CMK (cell line): ENCODE measurements at places on chromosomes 1 and 21.

- no peak for DNase-seq
Observed at GRCh38 chr1:172776071-172776470, 117.2 kb downstream of the FASLG start.

DNA sequence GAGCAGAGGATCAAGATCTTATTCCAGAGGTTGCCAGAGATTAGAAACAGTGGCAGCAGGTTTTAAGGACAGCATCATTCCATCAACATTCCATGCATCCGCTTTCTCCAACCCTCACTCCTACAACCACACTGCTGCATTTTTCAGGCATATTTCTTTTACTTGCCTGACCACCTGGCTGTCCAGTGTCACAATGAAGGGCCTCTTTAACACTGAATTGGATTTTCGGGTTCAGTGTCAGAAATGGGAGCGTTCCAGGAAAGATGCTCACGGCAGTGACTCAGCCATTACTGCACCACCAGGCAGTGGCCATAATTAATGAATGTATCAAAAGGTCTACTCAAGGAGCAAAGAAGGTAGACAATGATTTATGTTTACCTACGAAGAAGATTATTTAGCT, 200.4 kb upstream of the ESRRG start:
- no peak for DNase-seq

- no peak for DNase-seq
Observed at GRCh38 chr1:42130061-42130660, 23.0 kb upstream of the GUCA2B start.

DNA sequence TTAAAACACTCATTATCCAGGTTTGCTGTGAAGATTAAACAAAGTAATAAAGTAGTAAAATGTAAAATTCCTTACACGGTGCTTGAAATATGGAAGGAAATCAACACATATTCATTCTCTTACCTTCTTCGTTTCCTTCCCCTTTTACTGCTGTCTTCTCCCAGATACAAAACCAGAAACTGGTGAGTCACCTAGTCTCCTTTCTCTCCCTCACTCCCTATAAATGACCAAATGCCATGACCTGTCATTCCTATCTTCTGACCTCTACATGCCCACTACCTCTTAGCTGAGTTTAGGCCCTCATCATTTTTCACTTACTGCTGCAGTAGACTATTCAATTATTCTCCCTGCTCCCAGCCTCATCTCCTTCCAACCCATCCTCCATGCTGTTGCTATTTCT, 4.3 kb upstream of the NR1I3 start:
- DNase-seq = no peak

- DNase-seq = no peak
Observed at GRCh38 chr1:69728206-69728605, 160.5 kb downstream of the LRRC7 start.

GRCh38 chr1:1603671-1604373, 3.9 kb upstream of the FNDC10 start:
- DNase-seq = no peak

GRCh38 chr1:185732951-185733350, 1.2 kb upstream of the HMCN1 start:
- DNase-seq = no peak

GRCh38 chr1:97759078-97759477, 161.8 kb downstream of the DPYD start:
- DNase-seq = no peak

GRCh38 chr1:79362470-79362869, 355.9 kb upstream of the ADGRL4 start:
- no peak for DNase-seq

- no peak for DNase-seq
Observed at GRCh38 chr1:36769886-36770830, 264.2 kb downstream of the GRIK3 start.

- DNase-seq = no peak
Observed at GRCh38 chr21:31284797-31285397, 59.2 kb downstream of the TIAM1 start.

DNA sequence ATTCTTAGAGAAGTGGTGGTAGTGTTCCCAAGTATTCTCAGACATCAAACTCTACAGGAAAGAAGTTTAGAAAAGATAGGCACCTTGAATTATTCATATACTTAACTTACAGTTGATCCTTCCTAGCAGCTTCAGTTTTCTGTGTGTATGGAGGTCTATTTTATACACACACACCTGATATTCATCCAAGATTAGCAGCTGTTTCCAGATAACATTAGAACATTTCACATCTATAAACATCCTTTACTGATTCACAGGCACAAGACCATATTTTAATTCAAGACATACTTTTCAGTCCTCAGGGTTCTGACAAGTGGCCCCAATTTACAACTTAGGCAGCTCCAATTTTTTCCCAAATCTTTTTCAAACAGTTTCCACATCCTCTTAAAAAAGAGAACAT, 287.8 kb upstream of the USP25 start:
- no peak for DNase-seq

- no peak for DNase-seq
Observed at GRCh38 chr1:76868154-76868882, 1.0 kb downstream of the ST6GALNAC5 start.

DNA sequence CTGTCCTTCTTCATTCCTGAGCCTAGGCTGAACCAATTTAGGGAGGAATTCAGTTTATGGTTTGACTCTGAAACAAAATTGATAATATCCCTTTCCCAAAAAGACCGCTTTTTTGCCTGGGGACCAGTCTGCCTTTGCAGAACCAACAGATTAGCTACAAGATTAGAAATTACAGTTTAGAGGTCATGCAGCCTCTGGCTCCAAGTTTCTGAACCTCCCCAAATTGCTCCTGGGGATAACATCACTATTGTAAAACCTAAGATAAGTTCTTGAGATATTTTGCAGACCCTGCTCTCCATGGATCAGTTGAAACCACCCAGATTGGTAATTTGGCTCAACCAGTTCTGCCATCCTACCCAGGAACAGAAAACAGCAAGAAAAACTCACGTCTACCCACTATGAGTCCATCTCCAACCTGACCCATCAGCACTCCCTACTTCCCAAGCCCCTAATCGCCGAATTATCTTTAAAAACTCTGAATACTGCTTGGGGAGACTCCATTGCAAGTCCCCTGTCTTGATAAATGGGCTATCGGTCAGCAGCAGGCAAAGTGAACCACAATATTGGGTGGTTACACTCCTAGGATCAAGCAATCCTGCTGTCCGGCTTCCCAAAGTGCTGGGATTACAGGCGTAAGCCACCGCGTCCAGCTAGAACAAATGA, 605 bp upstream of the RABGGTB start:
- DNase-seq = peak; percentile 42

DNA sequence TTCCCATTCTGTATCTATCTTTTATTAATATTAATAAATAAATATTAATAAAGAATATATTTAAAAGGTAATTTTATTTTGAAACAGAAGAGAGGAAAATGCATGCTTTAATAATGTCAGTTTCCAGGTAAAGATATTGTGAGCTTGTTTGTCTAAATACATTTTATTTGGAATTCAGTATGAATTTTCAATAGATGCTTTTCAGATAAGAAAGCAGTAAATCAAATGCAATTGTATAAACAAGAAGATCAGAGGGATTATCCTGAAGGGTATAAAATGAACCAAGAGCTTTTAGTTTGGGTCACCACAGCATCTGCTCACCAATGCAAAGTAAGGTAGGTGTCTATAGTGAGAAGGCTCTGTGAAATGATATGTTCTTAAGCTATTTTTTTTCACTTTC, at the start of gene TSHB:
Gene TSHB (plus strand): TSS at position 301 of the 400 bp plus-strand sequence. CDS start 3,537 bp downstream, outside the sequence.
- DNase-seq = no peak

DNA sequence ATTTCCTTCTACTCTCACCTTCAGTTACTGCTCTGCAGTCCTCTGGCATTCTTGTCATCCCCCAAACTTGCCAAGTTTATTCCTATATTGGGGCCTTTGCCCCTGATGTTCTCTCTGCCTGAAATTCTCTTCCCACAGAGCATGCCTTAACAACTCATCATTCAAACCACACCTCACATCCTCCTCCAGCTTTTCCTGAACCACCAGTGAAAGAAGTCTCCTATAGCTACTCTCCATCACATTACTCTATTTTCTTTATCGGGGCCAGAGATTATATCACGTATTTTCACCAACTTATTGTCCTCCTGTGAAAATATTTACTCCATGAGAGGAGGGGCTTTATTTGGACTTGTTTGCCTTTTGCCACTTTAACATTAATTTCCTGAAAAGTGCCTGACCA, 32.1 kb downstream of the EXTL2 start:
- DNase-seq = no peak

GRCh38 chr21:44485254-44485793, 30.0 kb downstream of the LRRC3 start:
- no peak for DNase-seq

DNA sequence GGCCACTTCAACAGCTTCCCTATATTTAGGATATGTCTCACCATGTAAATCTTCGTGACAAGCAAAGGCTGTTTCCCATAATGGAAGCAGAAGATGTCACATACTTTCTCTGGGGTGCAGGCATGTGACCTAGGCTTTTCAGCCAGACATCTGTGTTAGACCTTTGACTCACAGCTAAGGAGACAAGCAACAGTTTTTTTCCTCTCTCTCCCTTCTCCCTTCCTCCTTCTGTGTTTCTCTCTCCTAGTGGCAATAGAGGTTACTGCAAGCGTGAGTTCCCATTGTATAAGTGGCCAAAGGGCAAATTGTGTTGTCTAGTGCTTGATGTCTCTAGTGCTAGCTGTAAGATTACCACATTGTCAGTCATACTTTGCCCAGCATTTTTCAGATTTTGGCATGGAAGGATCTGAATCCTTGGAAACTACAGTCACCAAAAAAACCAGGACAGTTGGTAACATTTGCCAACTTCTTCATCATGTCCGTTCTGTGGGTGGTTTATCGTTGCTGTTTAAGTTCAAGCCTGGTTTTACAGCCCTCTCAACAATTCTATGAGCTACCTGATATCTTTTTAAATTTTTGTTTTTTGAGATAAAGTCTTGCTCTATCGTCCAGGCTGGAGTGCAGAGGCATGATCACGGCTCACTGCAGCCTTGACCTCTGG, 44.4 kb upstream of the RABGAP1L start:
- DNase-seq = peak; percentile 59

- DNase-seq = no peak
Observed at GRCh38 chr1:151859891-151860293, 6.4 kb upstream of the THEM5 start.

DNA sequence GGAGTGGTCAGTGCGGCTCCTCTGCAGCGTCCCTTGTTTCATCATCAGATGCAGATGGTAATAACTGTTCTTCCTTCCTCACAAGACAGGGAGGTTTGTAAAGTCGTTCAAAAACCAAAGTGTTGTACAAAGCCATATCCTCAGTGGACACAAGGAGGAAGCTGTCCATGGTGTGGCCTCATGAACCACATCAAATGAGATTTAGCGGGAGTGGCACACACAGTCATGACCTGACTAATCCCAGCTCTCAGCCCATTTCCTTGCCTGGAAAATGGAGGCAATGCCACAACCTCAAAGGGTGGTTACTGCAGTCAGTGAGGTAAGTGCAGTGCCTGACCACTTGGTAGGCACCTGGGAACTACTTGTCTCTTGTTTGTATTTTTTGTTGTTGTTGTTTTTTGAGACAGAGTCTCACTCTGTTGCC, 13.4 kb downstream of the ENTREP3 start:
- DNase-seq = no peak

DNA sequence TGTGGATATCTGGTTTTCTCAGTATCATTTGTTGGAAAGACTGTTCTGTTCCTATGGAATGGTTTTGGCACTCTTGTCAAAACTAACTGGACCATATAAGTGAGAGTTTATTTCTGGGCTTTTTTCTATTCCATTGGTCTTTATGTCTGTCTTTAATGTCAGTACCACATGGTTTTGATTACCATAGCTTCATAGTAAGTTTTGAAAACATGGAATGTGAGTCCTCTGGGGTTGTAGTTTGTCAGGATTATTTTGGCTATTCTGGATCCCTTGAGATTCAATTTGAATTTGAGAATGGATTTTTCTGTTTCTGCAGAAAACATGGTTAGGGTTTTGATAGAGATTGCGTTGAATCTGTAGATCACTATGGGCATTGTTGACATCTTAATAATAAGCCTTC, 107.9 kb downstream of the ZFYVE9 start:
- no peak for DNase-seq

GRCh38 chr1:190864013-190864641, 386.5 kb upstream of the BRINP3 start:
- no peak for DNase-seq

GRCh38 chr1:204398197-204399125, 13.2 kb downstream of the PPP1R15B start:
- peak; percentile 88 for DNase-seq

- no peak for DNase-seq
Observed at GRCh38 chr1:95021119-95021518, 51.6 kb downstream of the ALG14 start.

DNA sequence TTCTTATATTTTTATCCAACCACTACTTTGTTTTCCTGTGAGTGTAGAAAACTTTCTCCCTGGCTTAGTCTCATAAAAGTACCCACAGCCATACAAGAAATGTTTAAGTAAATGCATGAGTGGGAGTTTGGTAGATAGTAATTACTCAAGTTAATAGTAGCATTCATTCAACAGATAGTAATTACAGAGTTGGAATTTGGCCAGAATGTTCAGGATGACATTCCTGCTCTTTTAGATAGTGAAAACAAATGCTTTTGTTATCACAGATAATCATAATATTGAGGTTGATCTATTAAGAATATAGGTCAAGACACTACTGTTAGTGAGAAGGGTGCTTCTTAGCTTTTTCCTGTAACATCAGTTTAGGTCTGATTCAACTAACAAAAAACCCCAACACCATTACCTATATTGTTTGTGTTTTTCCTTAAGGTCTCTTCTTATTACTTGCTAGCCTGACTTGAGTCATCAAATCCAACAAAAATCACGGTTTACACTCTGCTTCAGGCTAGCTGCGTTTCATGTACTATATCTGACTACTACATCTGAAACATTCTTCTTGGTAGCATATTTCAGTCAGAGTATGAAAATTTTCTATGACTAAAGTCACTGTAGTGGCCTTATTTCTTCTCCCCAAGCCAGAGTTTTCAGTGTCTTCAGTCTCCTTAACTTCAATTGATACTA, 163.7 kb downstream of the HS2ST1 start:
- no peak for DNase-seq

GRCh38 chr1:88697503-88697902, 13.4 kb downstream of the PKN2 start:
- DNase-seq = no peak

DNA sequence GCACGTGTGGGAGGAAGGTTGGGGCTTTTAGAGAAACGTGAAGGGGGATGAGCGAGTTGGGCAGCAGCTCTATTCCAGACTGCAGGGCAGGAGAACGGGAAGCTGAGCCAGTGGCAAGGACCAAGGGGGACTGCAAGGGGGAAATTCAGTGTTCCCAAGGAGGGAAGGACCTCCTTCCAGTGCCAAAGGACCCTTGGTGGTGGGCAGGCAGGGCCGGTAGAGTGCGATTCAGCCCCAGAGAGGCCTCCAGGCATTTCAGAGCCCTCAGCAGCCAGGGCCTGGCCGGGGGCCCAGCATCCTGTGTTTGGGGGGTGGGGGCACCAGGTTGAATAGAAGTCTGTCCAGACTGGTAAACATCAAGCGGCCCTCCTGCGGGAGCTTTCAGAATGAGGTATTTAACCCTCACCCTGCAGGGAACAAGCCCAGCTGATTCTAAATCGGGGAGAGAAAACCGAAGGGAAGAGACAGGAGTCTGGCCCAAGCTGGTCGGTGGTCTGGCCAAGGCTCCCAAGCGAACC, 2.3 kb downstream of the COL9A2 start:
- no peak for DNase-seq
